Skin of body (tissue), 3 donors: ENCODE measurements at places on chromosomes 7 and 10. TPM values are rescaled to one million over a fixed set of nuclear protein-coding genes. Genes with fewer than 3 reads are reported as not detected.

The SDK1 gene
- total RNA-seq: 7.5 TPM

DNA sequence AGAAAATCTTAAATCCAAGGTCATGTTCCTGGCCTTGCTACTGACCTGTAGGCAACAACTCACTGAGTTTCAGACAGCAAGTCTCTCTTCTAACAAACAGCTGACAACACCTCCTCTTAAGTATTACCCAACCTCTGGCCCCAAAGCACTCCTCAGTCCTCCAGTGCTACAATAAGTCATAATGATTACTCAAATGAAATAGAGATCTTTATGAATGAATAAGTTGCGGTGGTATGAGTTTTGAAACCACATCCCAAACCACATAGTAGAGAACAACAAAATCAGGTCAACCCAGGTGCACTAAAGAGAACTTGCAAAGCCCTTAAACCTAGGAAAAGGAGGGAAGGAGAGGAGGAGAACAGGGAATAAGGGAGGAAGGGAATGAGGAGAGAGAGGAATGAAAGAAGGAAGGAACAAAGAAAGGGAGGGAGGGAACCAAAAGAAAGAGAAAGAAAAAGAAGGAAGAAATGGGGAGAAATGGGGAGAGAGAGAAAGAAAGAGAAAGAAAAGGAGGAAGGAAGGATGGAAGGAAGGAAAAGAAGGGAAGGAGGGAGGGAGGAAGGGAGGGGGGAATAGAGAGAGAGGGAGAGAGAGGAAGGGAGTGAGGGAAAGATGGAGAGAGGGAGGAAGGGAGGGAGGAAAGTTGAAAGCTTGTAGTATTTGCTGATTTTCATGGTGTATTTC lies 142.8 kb upstream of the CALCR start:
- no peak for DNase-seq

- no peak for DNase-seq
These were observed 1.4 kb downstream of the VOPP1 start for GRCh38 chr7:55570939-55571338.

The COL28A1 gene
- total RNA-seq: 9.0 TPM

The CALY gene
- not detected for total RNA-seq

DNA sequence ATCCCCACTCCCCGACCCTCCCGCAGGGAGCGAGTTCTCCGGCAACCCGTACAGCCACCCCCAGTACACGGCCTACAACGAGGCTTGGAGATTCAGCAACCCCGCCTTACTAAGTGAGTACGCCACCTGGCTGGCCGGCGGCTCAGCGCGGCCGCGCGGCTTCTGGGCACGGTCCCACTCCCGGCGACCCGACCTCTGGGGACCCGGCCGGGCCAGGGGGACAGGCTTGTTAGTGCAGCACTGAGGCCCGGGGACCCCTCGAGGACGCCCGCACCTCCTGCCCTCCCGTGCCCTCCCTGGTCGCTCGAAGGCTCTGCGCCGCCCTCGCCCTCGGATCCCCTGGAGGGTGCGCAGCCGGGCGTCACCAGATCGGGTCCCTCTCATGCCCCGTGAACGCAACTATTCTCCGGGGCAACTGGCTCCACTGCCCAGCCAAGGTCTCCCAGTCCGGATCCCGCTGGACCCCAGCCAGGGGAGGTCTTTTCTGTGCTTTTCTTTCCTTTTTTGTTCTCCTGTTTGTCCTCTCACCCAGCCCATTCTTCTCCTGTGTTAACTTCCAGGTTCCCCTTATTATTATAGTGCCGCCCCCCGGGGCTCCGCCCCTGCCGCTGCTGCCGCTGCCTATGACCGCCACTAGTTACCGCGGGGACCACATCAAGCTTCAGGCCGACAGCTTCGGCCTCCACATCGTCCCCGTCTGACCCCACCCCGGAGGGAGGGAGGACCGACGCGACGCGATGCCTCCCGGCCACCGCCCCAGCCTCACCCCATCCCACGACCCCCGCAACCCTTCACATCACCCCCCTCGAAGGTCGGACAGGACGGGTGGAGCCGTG lies 81.8 kb downstream of the PAX2 start:
- DNase-seq: no peak

The PIK3AP1 gene
- total RNA-seq: 6.2 TPM
